ENCODE measurements at places on chromosomes 1 and 21.

DNA sequence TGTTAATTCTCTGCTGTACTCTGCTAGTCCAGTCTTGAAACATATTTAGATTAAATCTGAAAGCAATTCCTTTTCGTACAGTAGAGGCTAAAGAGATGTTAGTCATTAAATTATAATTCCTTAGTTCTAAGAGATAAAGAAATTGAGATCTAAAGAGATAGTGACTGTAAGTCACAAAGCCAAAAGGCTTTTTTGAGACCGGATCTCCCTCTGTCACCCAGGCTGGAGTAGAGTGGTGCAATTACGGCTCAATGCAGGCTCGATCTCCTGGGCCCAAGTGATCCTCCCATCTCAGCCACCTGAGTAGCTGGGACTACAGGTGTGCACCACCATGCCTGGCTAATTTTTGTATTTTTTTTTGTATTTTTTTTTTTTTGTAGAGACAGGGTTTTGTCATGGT is 64.7 kb downstream of the TPR start:
- no peak for DNase-seq

DNA sequence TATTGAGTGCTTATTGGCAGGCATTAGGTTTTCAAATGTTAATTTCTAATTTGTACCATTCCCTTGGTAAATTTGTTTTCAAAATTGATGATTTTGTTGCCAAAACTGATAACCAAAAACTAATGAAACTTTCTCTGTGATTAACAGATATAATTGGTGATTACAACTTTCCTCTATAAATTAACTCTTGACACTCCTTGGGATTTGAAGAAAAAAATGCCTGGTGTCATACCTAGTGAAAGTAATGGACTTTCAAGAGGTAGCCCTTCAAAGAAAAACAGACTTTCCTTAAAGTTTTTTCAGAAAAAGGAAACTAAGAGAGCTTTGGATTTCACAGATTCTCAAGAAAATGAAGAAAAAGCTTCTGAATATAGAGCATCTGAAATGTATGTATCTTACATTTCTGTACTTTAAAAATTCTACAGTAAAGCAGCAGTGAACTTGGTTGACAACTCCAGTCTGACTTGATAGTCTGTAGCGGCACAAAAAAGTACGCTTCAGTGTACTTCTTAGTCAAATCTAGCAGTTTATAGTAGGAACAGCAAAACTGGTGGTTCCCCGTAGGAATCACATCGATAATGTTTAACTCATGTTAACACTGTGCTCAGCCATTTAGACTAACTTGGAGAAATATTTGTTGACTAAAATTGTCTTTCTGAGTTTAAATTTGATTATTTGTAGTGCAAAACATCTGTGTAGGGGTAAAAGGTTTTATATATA is 3.0 kb downstream of the USP1 start:
- DNase-seq, result no peak

- no peak for DNase-seq
Measured at GRCh38 chr1:147189514-147189913, 17.2 kb upstream of the PRKAB2 start.

DNA sequence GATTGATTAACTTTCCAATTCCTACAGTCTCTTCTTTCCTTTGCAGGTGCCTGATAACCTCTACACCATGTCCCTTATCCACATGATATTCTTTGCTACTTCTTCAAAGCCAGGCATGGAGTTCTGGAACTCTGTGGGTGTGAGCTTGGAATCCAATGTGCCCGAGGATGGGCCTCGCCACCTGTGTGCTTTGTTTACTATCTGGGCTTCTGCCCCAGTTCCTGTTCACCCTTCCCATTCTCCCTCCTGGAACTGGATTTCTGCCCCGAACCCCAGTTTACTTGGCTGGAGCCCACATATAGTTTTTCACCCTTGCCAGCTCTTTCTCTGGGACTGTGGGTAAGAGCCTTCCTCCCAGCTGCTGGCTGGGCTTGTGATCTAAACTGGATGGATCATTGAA is 75.2 kb upstream of the AK4 start:
- no peak for DNase-seq

DNA sequence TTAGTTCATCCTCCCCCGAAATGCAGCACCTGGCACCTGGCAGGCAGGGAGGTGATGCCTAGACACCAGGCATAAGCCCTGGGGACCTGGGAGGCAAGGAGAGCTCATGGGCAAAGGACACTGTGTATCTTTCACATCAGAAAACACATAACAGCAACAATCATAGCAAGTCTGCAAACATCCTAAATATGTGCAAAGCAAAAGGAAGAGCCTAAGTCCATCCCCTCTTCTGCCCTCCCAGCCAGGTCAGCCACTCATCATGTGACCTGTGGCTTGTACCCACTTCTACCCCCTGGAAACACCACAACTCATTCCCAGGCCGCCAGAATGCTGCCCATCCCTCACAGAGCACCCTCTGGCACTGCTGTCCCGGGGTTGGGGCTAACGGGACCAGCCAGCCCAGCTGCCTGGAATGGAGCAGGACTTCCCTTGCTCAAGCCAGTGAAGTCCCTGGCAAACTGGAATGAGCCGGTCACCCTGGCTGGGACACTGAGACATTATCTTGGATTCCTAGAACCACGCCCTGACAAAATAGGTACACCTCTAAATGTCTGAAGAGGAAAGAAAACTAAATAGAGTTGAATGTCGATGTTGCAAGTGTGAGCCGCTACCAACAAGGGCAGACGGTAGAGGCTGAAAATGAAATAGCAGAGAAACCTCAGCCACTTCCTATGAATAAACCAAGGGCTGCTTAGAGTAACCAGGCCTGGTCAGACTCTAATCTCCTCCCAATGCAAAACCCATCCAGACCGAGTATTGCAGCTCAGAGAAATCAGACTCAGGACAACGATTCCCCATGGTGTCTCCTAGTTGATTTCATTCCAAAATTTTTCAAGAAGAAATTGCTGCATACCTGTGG is 29.4 kb downstream of the TMPRSS2 start:
- DNase-seq, result no peak

GRCh38 chr1:153360592-153361479 is 3.2 kb downstream of the S100A9 start:
- DNase-seq, result no peak

DNA sequence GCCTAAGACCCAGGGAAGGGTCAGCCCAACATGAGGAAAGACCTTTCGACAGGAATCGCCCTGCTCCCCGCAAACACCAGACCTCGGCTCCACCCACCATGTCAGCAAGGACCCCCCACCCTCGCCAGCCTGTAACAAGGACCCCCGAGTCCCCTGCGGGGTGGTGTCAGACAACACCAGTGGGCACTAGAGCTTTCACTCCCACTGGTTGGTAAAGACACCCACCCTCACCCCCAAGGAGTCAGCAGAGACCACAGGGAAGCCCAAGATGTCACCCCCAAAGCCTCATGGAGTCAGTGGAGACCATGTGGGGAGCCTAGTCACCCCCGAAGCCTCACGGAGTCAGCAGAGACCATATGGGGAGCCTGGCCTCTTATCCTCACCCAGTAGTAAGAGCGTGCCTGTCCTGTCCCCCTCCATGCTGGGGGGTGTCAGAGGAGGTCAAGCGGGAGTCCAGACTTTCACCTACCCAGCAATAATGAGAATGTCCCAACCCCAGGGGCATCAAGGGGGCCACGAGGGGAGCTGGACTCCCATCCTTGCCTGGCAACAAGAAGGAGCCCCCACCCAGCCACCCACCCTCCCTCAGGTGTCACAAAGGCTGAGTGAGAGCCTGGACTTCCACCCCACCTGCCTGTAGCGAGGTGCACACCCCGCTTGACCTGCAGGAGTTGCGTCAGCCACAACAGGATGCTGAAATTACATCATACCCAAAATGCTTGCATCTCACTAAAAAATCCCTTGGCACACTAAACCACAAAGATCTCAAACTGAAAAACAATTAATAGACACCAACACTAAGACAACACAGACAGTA is 24.8 kb downstream of the SLC19A1 start:
- no peak for DNase-seq

GRCh38 chr1:41855713-41856112 is 63.0 kb downstream of the HIVEP3 start:
- DNase-seq, result no peak

DNA sequence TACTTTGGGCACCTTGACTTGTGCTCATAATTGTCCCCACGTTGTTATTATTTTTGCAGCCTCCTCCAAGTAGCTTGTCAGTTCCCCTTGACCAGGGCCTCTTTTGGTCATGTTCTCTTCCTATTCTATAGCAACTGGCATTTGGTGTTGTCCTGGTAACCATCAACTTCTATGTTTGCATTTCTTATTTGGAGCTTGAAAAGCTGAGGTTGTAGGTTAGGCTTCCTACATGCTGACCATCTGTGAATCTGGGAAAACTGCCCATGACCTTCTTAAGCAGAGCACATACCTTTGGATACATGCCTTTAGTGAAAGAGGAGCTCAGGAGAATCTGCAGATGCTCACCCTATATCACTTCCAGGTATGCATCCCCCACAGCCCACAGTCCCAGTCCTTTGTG is 160.8 kb downstream of the HHAT start:
- DNase-seq, result no peak

DNA sequence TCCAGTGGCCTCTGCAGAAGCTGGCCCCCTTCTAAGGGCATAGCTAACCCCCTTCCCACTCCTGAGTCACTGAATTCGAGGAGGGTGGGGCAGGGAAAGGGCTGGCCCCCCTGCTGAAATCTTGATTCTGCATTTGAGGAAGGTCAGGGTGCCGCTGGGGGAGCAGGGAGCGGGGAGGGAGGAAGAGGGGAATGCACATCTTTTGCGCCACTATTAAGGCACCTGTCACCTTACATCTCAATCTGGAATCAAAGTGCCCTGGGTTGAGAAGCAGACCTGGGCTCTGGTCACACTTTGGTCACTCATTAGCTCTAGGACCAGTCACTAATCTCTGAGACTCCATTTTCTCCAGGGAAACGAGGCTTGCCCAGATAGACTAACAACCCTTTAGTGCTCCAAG is 62.0 kb downstream of the TOR1AIP2 start:
- no peak for DNase-seq

DNA sequence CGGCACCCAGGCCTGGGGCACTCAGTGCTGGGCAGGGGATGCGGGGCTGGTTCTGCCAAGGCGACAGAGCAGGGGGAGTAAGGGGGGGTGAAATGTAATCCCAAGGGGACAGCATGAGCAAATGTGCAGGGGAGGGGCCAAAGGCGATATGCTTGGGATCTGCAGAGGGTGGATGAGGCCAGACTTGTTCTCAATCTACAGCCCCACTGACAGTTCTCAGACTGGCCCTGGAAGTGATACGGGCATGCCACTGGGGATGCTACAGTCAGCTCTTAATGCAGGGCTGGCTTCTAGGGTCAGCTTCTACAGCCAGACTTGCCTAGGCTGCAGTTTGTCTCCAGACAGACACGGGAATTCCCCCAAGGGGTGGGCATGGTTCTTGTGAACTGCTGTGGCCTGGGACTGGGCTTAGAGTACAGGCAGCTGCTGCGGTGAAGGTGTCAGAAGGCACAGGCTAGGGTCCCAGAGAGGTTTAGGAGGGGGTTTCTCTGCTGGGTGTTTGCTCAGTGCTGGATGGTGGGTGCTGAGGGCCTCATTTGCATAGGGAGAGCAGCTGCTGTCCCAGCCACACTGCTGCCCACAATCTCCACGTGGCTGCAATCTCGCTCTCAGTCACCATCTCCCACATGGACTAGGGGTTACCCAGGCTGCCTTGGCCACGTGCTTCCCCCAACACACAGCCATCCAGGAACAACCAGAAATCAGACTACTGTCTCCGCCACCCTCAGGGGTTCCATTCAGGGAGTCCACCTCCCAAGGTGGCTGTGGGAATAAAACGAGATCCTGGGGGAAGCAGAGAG is 190.1 kb downstream of the HIVEP3 start:
- no peak for DNase-seq

DNA sequence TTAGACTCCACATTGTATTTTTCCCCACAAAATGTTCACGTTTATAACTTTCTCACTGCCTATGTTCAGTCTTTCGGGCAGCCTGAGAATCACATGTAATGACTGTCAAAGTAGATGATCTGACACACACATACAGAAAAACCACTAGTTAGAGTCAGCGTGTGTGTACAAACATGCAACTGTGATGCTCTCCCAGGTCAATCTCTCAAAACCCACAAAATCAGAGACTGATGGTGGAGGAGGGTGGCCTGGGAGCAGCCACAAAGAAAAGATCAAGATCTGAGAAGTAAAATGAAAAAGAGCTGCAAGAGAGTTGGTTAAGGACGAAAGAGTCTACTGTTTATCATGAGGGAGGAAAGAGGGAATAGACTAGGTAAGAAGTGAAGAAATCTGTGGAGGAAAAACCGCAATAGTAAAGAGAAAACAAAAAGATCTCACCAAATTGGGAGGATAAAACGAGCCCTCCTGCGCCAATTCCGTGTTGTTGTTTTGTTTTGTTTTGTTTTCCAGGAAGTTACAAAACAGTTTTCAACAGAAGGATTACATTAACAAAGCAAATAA is 2.3 kb downstream of the EGLN1 start:
- DNase-seq, result no peak

- no peak for DNase-seq
Measured at GRCh38 chr1:20174937-20175666, 10.8 kb upstream of the UBXN10 start.

DNA sequence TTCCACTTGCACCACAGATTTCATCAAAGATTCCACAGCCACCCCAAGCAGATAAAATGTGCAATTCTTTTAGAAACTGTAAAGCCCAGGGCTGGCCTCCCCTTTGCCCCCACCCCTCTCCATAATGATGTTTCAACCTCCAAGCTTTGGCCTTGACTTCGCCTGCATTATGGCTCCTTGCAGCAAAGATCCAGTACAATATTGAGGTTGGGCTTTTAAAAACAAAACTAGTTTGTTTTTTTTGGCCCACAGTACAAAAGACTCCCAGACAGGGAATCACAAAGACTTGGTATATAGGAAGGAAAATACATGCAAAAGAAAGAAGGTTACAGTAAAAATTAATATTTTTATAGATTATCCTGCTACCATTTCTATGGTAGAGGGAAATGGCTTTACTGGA is 356.5 kb upstream of the PTBP2 start:
- DNase-seq, result no peak

- no peak for DNase-seq
Measured at GRCh38 chr1:239126884-239127283, 259.5 kb upstream of the CHRM3 start.

DNA sequence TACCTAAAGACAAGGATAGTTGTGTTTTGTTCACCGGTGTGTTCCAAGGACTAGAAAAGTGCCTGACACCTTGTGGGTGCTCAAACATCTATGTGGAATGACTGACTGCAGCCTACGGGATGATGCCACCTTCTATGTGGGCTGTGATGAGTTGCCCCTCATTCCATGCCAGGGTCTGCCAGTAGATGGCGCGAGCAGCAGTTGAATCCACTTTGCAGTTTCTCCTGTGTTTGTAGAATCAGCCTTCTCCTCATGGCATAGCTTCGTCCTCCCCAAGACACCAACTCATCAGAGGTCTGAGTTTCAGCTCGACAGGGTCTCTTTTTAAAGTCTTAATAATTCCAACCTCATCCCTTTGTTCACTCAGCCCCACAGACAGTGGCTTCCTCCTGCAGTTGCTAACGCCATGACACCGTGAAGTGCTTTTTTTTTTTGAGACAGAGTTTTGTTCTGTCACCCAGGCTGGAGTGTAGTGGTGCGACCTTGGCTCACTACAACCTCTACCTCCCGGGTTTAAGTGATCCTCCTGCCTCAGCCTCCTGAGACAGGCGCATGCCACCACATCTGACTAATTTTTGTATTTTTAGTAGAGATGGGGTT is 133.7 kb downstream of the CAPN8 start:
- DNase-seq, result no peak

All from T-helper 22 cell (primary cell).